ENCODE measurements at places on chromosomes 2 and 18.

DNA sequence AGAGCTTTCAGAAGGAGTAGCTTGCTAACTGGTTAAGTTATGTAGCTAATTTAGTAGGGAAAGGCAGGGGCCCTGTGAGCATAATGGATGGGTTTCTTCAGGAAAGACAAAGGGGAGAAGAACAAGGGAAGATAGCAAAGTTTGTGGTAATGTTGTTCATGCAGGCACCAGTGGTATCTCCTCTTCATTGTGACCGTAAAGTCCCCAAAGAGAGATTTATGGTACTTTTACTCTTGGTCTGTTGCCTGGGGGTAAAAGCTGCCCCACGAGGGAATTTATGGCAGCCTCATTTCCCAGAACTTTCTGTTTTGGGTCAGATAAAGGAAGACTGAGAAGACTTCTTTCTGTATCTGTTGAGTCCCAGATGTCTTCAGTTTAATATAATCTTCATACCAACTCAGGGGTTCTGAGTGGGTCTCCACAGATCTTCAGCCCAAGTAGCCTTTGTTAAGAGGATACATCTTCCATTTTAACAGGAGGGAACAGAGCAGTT lies 27.5 kb downstream of the MALT1 start:
- DNase-seq: no peak

- DNase-seq: no peak
These were observed 38.2 kb upstream of the CYP1B1 start for GRCh38 chr2:38113981-38114708.

GRCh38 chr2:37499113-37499512 lies 154.7 kb downstream of the QPCT start:
- DNase-seq: no peak

DNA sequence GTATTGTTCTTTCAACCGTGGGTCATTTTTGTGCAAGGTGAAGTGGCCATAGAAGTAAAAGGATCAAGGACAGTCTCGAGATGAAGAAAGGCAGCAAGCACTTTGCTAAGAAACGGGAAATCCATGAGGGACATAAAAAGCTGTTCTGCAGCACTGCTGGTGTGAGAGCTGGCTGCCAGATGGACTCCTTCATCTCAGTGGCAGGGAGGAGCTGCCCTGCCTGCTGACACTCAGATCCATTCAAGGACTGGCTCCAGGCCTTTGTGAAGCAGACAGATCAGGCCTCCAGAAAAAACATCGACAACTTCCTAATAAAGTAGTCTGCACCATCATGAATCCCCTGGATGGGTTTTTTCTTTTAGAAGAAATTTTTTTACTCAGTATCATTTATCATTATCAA lies 29.5 kb downstream of the RMC1 start:
- DNase-seq: no peak

DNA sequence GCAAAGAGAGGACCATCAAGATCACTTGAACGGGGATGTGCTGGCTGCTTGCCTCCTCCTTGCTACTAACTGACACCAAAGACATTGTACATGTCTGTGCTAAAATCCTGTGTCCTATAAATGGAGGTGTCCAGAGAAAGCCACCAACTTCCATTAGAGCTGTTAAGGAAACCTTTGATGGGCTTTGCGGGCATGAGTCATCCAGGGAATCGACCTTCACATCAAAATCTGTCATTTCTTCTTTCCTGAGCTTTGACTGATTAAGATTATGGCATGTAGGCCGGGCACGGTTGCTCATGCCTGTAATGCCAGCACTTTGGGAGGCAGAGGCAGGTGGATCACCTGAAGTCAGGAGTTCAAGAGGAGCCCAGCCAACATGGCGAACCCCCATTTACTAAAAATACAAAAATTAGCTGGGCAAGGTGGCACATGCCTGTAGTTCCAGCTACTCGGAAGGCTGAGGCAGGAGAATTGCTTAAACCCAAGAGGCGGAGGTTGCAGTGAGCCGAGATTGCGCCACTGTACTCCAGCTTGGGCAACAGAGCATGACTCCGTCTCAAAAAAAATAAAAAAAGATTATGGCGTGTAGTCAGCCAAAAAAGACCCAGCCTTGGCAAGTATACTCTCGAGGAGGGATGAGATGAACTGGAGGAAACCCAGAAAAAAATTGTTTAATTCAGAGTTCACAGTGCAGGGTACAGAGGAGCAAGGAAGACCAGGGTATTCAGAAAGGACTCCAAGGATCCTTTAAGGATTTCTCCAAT lies 115.8 kb downstream of the CABLES1 start:
- DNase-seq: no peak

- DNase-seq: no peak
These were observed 20.5 kb downstream of the DAPL1 start for GRCh38 chr2:158815658-158816057.

GRCh38 chr18:33156906-33157470 lies 283.5 kb downstream of the CCDC178 start:
- no peak for DNase-seq
